ENCODE measurements at places on chromosomes 13 and 19.

DNA sequence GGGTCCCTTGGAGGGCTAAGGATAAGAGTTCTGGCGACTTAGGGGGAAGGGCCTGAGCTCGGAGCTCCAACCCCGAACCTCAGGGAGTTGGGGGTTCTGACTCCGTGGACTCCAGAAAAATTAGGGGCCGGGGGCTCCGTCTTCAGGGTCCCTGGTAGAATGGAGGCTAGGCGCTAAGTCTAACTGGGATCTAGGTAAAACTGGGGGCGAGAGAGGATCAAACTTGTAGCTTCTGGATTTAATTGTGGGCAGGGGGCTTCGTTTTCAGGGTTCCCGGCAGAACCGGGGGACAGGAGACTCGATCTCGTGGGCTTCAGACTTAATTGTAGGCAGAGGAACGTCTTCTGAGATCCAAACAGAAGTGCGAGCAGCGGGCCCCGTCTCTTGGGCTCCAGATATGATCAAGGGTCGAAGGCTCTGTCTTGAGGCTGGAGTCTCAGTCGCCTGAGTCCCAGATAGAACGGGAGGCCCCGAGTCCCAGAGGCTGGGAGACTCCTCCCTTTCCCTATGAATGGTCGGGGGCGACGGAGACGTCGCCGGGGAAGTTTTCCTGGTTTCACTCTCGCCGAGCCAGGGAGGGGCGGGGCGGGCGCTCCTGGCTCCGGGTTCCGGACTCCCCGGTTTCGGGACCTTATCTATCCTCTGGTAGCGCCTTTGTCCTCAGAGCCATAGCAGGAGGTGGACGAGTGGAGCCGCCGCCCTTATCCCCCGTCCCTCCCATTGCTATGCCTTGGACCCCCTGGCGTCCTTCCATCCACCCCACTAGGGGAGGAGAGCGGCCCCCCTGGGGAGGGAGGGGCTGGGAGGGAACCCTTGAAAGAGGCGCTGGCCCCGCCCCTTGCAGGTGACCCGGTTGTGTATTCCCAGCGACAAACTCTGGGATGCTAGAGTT is 1.3 kb downstream of the NECTIN2 start:
- DNase-seq = no peak

DNA sequence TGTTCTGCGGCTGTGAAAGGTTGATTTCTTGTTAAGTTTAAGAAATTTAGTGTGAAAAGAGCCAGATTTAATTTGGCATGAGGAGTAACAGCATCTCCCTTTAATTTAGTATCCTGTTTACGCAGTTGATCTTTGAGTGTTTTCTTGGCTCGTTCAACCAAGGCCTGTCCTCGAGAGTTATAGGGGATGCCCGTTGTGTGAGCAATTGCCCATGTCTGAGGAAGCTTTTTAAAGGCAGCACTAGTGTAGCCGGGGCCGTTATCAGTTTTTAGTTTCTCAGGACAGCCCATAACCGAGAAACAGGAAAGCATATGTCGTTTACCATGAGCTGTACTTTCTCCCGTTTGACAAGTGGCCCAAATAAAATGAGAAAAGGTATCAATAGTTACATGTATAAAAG is 47.5 kb upstream of the ZNF43 start:
- DNase-seq = no peak

- no peak for DNase-seq
These were observed 13.8 kb downstream of the STARD13 start for GRCh38 chr13:33271759-33272158.

DNA sequence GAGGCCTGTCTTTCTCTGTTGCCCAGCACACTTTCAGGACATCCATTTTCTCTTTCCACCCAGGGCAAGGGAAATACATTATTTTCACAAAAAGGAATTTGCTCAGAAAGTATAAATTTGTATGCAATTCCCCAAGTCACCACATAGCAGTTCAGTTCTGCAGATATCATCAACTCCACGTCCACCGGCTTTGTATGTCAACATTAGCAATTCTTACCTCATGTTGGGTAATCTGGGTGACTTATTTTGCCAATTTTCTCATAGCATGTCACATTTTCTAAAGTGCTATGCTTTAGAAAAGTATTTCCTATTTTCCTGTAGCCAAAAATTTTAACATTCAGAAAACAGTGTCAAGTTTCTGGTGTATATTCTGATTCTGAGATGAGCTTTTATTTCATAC is 501.8 kb downstream of the EFNB2 start:
- DNase-seq = peak; percentile 37

- no peak for DNase-seq
These were observed 690 bp upstream of the ARRDC2 start for GRCh38 chr19:18007044-18007916.

- no peak for DNase-seq
These were observed 687.8 kb downstream of the DIAPH3 start for GRCh38 chr13:59475911-59476310.

GRCh38 chr13:22107549-22107948 is 436.7 kb downstream of the FGF9 start:
- no peak for DNase-seq
